ENCODE measurements at places on chromosomes 11 and 22. TPM values are rescaled to one million over a fixed set of nuclear protein-coding genes. Genes with fewer than 3 reads are reported as not detected.

Gene LRP4
- total RNA-seq: 0.77 TPM

Gene CD6
- not detected for total RNA-seq

Gene CALCA
- not detected for total RNA-seq

Gene NAALAD2
- 0.26 TPM for total RNA-seq

Gene PTH
- not detected for total RNA-seq

Gene TREH
- not detected for total RNA-seq

Gene MMP11
- 6.8 TPM for total RNA-seq

Gene OR51B5
- total RNA-seq: not detected

Gene TLCD5
- 7.2 TPM for total RNA-seq

Gene TRPM5
- not detected for total RNA-seq

Gene PLEKHB1
- 0.26 TPM for total RNA-seq

Gene MIOX
- total RNA-seq: 0.13 TPM

Gene GRAP2
- not detected for total RNA-seq

Gene PKDREJ
- under 0.01 TPM for total RNA-seq

Gene TECTA
- 0.63 TPM for total RNA-seq

Gene SLC17A6
- not detected for total RNA-seq

Gene RASD2
- total RNA-seq: not detected

Gene FAM227A
- 0.38 TPM for total RNA-seq

Gene OTOG
- total RNA-seq: not detected

Gene APOC3
- not detected for total RNA-seq

Gene LMNTD2
- 0.90 TPM for total RNA-seq
